ENCODE measurements at places on chromosomes 12 and 14. TPM values are rescaled to one million over a fixed set of nuclear protein-coding genes. Genes with fewer than 3 reads are reported as not detected.

Gene RASAL1
- not detected for total RNA-seq

Gene CDC42BPB
- total RNA-seq = 79.0 TPM

Gene COCH
- total RNA-seq = 0.06 TPM

Gene PEBP1
- 269 TPM for total RNA-seq

Gene FAIM2
- total RNA-seq = 0.81 TPM

Gene ESPL1
- 7.8 TPM for total RNA-seq

Gene SERPINA5
- total RNA-seq = not detected

Gene CCDC177
- total RNA-seq = not detected

Gene LMO3
- 0.99 TPM for total RNA-seq

Gene ZC2HC1C
- total RNA-seq = 0.99 TPM

Gene HSPB8
- total RNA-seq = 24.6 TPM

Gene CPNE6
- not detected for total RNA-seq

Gene NOS1
- under 0.01 TPM for total RNA-seq

Gene ACSM4
- total RNA-seq = not detected

Gene SEC23A
- 437 TPM for total RNA-seq

Gene SIX1
- total RNA-seq = 0.79 TPM

Gene ASCL1
- total RNA-seq = not detected

Gene MFAP5
- 2.8 TPM for total RNA-seq

Gene RNASE7
- not detected for total RNA-seq

Gene MRPS35
- total RNA-seq = 39.0 TPM

Gene ZNF740
- 11.1 TPM for total RNA-seq

Gene CD163
- total RNA-seq = not detected

Gene LIN7A
- total RNA-seq = 5.9 TPM

Gene PRIMA1
- total RNA-seq = not detected

Gene GLT1D1
- not detected for total RNA-seq

Gene SIX6
- total RNA-seq = not detected

Gene SRRM4
- not detected for total RNA-seq

All from aortic smooth muscle cell (primary cell).